Fibroblast of upper back skin (primary cell): ENCODE measurements at places on chromosomes 6 and 20.

- no peak for DNase-seq
These were observed 57.9 kb upstream of the SSTR4 start for GRCh38 chr20:22977047-22977785.

DNA sequence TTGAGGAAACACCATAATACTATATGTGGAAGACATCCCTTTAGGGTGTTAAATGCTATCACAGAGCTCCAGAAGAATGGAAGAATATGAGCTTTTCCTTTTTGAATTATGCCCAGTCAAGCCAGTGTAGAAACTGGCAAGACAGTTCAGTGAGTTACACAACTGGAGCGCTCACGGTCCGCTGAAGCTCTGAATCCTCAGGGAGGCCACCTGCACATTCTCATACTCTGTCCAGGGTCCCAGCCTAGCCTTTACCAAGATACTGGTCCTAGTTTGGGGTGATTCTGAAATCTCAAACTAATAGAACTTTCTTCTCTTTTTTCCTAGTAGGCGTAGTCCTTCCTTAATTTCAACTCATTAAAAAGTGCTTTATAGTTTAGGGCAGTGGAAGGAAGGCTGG lies 51.3 kb downstream of the ALDH8A1 start:
- DNase-seq = no peak

- peak; percentile 34 for DNase-seq
These were observed 191.3 kb downstream of the MTFR2 start for GRCh38 chr6:136058852-136059251.

GRCh38 chr6:167336844-167337630 lies 12.2 kb downstream of the TTLL2 start:
- no peak for DNase-seq

DNA sequence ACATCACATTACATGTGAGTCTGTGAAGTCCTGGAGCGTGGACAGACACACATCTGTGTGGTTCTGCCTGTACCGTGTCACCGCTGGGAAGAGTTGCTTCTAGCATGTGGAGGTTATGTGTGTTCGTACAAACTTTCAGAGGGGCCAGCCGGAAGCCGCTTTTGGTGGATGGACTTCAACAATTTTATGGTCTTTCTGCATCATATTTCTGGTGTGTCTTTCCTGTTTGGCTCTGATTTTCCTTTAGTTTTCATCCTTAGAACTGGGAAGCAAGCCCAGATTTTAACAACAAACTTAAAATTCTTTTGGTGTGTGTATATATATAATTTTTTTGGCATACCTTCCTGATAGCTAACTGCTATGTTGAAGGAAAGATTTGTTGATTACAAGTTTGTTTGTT lies 71.2 kb downstream of the TIAM2 start:
- peak; percentile 83 for DNase-seq

GRCh38 chr6:156164701-156165452 lies 612.3 kb upstream of the ARID1B start:
- DNase-seq = peak; percentile 50

GRCh38 chr20:37396416-37397075 lies 50.6 kb downstream of the SRC start:
- DNase-seq = no peak

DNA sequence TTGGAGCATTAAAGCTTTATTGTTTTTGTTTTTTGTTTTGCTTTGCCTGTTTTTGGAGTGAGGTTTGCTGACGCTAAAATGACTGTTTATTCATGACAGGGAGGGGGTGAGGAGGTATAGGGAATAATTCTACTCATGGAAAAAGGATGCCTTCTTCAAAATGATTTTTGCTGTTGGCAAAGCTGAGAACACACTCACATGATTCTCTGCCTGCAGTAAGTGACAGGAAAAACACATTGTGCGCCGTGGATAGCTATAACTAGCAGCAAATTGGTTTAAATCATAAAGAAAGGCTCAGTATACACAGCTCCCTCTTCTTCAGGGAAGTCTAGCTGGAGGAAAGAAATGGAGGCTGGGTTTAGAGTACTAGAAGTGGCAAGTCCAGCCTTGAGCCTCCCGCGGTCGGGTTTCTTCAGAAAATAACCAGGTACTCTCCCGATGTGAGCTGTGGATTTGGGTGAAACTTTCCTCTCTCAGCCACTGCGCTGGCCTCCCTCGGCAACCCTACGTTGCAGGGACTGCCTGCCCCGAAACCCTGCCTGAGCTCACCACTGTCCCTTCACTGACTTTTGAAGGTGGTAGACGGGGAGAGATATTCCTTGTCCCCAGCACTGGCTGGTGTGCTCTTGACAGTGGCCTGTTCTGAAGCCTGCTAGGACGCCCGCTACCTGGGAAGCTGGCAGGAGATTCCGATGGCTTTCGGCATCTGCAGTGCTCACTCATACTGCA lies 278.2 kb downstream of the NRN1 start:
- no peak for DNase-seq

GRCh38 chr6:33313709-33314514 lies at the start of gene TAPBP:
Gene TAPBP, minus strand, starts transcription at chr6:33314078. Its CDS starts 37 bp downstream, at chr6:33314041.
- peak; percentile 50 for DNase-seq

DNA sequence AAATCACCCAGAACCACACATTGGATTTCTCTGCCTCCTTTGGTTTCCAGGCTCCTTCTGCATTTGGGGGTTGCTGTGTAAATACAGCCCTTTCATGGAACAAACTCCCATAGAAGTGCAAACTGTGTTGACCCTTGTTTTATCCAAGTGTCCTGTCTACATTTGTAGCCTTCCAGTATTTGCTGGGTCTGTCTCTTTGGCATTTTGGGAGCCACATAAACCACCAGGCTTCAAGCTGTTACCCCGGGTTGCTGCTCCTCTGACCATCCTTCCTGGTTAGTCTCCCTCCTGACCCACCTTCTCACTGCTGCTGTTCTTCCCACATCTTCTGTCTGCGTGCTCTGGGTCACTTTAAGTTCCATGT lies 7.6 kb upstream of the MTHFD1L start:
- no peak for DNase-seq

GRCh38 chr6:154806804-154807203 lies 73.6 kb downstream of the SCAF8 start:
- no peak for DNase-seq

- DNase-seq = no peak
These were observed 13.7 kb downstream of the MAS1 start for GRCh38 chr6:159904497-159904911.

- DNase-seq = no peak
These were observed 215.3 kb downstream of the RNGTT start for GRCh38 chr6:88748141-88748540.

- DNase-seq = peak; percentile 28
These were observed 37.1 kb upstream of the UTRN start for GRCh38 chr6:144248003-144248402.

GRCh38 chr6:57432157-57432556 lies 114.7 kb downstream of the PRIM2 start:
- peak; percentile 78 for DNase-seq

DNA sequence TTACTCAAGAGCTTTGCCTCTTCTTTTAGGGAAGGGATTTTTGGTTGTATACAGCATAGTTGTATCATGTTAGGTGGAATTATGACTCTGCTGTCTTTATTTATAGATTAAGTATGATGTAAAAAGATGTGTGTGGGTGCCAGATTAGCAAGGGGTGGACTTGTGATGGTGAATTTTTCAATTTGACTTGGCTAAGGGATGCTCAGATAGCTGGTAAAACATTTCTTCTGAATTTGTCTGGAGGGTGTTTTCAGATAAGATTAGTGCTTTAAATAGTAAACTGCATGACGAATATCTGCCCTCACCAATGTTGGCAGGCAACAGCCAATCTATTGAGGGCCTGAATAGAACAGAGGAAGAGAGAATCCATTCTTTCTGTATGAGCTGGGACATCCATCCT lies 173.3 kb upstream of the TNFAIP3 start:
- DNase-seq = no peak

DNA sequence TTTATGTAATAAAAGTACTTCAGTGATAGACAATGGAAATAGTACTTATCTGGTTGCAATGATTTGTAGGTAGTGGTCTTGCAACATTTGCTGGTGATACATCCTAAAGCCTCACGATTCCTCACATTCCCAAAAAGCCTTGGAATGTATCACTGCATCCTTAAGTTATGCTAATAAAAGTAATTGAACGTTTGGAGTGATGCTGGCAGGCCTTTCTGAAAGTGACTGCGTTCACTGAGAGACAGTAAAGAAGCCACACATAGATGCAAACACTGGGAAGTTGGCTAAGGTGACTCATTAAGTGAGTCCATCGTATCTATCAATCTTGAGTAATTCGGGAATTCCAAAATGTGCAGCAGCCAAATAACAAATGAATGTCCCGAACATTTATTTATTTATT lies 444.1 kb upstream of the SOX4 start:
- peak; percentile 90 for DNase-seq

DNA sequence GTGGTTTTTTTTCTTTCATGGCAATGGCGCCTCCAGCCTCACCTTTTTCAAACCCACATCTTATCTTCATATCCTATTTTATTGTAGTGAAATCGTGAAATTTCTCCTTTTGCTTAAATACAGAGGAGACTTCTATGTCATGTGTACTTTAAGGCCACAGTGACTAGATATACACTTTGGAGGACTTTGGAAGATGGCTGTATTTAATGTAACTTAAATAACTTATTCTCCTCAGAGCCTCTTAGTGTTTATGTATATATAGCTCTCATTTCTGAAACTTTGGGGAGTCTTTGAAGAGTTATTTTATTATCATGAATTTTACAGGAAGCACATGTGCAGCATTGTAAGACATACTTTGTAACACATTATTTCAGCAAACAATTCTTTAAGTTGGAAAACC lies 968 bp downstream of the LAMA2 start:
- DNase-seq = no peak

GRCh38 chr6:11922901-11923300 lies 89.2 kb upstream of the HIVEP1 start:
- peak; percentile 39 for DNase-seq

DNA sequence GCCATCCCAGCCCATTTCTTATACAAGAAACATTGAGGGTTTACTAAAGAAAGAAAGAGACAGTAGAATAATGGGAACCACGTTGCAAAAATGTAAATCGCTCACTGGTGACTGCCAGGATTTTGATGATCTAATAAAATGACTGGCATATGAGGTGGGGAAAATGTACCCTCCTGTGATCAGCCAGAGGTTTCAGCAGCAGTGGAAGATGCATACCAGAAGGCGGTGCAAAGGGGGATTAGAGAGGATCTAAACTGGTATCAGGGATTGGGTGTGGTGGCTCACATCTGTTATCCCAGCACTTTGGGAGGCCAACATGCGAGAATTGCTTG lies 60.8 kb upstream of the DDR1 start:
- no peak for DNase-seq

GRCh38 chr6:147033267-147033666 lies 170.9 kb upstream of the STXBP5 start:
- DNase-seq = no peak

GRCh38 chr6:5746759-5747130 lies 260.0 kb downstream of the NRN1 start:
- peak; percentile 45 for DNase-seq

GRCh38 chr6:7313505-7314165 lies 636 bp upstream of the SSR1 start:
- DNase-seq = no peak

DNA sequence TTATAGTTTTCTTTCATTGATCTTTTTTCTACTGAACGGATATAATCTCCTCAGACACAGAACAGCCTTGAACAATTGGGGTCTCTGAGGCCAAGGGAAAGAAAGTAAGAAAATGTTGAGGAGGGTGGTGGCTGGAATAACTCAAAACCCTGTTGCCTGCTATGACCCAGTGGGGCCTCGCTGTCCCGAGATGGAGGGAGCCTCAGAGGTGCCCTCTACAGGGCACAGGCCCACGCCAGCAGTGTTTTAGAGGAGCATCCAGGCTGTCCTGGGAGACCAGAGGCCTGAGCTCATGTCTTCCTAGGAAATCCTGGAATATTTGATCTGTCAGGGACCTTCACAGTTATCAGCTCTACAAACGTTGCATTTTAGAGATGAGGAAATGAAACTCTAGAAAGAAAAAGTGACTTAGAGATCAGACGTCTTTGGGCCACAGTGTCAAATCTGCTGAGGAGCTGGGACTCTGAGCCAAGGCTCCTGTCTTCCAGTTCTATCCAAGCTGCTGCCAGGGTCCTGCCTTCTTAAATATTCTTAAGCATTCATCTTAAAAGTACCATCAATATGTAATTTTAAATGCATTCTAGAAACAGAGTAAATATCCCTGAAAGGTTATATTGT lies 26.3 kb downstream of the ALDH5A1 start:
- peak; percentile 20 for DNase-seq

- no peak for DNase-seq
These were observed 181.1 kb downstream of the ASCC3 start for GRCh38 chr6:100700009-100700408.

DNA sequence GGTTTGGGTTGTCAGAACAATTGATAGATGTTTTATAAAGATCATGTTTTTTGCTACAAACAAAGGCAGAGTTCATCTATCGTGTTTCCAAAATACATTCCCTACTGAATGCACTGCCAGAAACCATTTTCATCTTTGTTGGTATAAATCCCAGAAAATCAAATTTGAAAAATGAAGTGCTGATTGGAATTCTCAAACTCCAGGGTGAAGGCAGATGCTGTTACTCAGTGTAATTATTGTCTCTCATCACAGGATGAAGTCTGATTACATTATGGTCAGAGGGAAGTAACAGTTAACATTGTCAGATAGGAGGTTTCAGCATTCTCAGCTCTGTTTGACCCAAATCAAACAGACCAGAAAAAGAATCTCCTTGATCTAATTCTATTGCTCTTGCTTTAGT lies 198.4 kb upstream of the KCNK16 start:
- DNase-seq = peak; percentile 27

GRCh38 chr6:10071631-10072220 lies 343.1 kb downstream of the TFAP2A start:
- no peak for DNase-seq

GRCh38 chr20:37502654-37503053 lies 18.4 kb upstream of the NNAT start:
- DNase-seq = no peak

DNA sequence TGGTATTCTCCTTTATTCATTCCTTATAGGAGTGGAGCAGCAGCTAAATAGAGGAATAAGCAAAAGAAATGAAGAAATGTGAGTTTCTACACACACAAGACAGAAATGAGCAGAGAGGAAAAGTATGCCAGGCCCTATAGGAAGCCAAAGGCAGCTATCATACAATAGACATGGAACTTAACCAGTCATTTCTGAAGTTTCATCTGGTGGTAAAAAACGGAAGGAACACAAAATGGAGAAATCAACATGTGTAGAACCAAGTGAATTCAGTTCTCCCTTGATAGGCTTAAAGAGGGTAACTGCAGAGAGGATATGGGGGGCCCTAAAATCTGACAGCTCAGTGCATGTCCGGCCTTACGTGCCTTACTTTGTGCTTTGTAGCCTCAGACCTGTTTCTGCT lies 44.6 kb downstream of the TSBP1 start:
- no peak for DNase-seq

DNA sequence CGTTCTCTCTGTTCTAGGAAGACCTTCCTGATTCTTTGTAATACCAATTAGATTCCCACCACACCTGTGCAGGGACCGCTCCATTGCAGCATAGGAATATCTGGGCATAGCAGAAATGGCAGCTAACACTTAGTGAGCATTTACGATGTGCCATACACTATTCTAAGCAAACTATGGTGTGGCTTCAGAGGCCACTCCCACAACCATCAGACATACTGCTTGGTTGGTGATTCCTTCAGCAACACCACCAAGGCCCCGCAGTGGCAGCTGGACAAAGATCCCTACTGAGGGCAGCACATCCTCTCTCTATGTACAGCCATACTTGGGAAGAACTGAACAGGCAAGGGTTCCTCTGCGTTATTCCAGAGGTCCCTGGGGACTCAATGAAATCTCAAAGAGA lies 6.2 kb downstream of the KCNK5 start:
- no peak for DNase-seq

GRCh38 chr6:165729307-165729936 lies 66.4 kb upstream of the PDE10A start:
- no peak for DNase-seq

GRCh38 chr6:94736236-94736635 lies 841.1 kb upstream of the MANEA start:
- DNase-seq = no peak
